ENCODE measurements at places on chromosomes 11 and 22.

GRCh38 chr11:103709371-103709770 lies 327.1 kb upstream of the DDI1 start:
- DNase-seq = no peak

DNA sequence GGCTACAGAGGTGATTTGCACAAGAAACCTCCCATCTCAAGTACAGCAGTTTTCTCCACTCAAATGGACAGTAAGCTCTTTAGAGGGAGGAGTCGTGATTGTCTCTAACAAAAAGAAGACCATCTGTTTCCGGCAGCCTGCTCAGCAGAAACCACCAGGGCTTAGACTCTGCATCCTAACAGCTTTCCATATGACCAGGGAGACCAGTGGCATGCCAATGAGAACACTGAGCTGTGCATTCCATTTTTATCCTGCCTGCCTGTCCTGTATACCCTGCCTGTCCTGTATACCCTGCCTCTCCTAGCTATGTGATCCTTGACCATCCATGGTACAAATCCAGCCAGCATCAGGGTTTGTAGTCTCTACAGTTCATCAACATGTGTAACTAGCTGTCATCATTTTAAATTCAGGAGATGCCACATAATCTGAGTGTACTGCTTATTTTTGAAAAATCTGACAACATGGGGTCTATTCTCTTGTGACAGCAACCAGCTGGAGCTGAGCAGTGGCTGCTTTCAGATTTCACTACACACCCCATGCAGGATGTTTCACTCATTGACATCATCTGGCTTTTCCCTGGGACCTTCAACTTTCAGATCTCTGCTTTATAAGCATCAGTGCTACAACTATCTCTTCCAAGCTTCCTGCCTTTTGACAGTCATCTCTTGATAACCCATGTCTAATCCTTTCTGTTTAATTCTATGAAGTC lies 50.5 kb upstream of the POU2AF2 start:
- DNase-seq = no peak

DNA sequence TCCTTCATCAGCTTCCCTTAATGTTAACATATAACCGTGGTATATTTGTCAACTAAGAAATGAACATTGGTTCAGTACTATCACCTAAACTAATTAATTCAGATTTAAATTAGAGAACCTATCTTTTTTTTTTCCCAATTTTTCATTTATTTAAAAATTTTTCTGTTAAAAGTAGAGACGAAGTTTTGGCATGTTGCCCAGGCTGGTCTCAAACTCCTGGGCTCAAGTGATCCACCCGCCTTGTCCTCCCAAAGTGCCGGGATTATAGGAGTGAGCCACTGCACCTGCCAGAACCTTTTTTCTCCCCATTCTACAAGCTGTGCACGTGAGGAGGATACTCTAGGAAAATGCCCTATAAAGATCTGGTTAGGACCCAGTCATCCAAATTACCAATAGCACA lies 3.6 kb downstream of the EI24 start:
- DNase-seq = no peak

DNA sequence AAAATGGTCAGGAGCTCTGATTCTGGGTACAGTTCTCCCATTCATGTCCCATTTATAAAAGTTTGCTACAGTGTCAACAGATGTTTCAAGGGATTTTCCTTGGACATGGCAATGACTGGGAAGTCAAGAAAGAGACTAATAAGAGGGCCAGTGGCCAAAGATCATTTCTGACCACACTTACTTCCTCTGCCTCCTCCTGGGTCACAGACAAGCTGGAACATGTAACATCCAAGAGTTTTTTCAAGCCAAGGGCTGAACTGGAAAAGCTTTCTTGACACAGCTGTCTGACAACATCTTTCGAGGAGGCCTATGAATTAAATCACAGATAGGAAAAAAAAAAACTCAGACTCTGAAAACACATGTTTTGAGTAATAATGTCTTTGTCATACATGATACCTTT lies 8.7 kb downstream of the COMMD9 start:
- no peak for DNase-seq

DNA sequence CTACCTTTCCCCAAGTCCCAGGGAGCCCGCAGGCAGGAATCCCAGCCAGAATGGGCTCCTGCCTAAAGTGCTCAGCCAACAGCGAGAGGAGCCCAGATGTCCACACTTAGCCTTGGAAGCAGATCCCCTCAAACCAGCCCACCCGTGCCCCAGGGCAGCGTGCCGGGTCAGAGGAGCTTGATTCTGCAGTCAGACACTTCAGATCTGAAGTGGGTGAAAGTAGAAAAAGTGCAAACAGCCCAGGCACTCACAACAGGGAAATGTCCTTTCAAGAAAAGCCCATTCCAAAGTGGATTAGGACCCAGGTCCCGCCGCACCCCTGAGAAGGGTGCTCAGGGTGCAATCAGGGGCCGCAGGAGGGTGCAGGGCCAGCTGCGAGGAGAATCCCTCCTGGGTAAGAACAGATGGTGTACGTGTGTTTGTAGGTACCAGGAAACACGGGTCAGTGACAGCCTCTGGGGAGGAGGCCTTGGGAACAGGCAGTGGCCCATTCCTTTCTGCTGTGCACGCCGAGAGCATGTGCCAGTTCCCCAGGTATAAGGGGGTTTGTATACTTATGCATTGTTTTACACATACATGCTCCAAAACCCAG lies 17.7 kb downstream of the ELFN2 start:
- no peak for DNase-seq

DNA sequence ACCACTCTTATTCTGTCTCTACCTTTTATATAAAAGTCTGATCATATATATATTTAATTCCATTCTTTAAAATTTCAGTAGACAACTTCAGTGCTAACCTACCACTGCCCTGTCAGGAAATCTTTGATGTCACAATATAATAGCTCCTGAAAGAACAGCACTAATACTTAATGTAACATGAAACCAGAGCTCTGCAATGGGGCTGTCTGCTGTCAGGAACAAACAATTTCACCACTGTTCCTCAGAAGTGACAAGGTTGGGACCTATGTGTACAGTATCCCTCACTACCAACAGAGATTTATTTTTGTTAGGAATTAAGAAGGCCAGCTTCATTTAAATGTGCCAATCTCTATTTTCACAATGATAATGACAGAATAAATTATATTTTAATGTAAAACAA lies 165.5 kb upstream of the C11orf58 start:
- no peak for DNase-seq

DNA sequence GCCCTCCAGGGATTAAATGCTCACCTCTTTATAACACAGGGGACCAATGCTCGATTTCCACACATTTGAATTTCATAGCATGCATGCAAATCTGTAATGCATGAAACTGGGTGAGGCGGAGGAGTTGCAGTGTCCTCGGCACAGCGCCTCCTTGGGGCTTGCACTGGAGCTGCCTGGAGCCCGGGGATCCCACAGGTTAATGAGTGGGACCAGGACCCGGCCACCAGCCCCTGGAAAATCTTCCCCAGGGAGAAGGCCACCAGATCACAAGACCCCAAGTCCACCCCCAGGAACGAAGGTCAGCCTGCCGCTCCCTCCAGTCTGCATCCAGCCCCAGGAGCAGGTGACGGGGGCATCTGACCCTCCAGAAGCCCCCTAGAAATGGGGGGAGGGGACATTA lies 119.1 kb downstream of the MN1 start:
- no peak for DNase-seq

DNA sequence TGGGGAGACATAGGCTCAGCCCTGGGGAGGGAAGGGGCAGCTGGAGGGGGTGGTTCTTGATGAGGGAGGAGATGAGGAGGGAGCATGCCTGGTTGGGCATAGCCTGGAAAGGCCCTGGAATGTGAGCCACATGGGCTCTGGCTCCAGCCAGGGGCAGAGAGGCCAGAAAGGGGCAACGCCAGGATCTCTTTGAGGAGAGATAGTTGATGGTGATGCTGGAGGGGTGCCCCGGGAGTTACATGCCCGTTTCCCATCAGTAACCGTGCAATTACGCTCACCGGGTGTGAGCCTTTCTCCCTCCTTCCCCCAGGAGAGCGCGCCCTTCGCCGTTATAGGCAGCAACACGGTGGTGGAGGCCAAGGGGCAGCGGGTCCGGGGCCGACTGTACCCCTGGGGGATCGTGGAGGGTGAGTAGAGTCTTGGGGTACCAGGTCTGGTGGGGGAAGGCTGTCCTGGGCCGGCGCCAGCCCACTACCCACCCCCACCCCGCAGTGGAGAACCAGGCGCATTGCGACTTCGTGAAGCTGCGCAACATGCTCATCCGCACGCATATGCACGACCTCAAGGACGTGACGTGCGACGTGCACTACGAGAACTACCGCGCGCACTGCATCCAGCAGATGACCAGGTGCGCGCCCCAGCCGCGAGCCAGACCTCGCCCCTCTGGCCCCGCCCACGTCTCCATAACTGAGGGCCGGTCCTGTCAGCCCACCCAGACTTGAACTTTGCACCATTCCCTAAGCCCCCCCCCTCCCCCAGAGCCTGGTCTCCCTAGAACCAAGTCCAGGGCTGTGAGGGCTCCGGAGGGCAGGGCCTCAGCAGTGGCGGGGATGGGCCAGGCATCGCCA lies 1.8 kb upstream of the GP1BB start:
- DNase-seq = no peak

DNA sequence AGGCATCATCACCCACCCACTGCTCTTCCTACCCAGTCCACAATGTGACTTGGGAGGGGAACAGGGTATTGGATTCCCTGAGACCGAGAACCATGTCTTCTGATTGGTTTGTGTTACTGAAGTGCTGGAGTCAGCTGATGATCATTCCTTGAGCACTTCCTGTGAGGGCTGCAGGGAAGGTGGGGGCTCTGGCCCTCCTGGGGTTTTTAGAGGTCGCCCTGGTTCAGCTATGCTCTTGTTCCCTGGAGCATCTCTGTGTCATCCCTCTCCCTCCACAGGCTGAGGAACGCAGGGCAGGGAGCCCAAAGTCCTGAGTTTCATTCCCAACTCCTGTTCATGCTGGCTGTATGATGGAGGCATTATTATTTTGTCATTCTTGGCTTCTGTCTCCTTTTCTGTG lies 6.7 kb downstream of the ZC3H7B start:
- DNase-seq = no peak

DNA sequence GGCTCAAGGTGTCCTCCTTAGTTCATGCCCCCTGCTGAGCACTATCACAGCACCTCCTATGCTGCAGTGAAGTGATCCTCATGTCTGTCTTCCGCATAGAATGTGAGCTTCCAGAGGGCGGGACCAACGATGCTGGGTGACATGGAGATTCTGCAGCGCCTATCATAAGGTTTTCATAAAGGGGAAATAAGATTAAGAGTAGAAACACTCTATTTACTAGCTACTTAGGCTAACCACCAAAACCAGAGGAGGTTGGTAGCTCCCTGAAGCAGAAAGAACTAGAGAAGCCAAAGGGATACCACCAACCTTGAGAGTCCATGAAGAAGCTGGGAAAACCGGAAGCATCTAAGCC lies 39.3 kb upstream of the POU2AF1 start:
- DNase-seq = no peak

DNA sequence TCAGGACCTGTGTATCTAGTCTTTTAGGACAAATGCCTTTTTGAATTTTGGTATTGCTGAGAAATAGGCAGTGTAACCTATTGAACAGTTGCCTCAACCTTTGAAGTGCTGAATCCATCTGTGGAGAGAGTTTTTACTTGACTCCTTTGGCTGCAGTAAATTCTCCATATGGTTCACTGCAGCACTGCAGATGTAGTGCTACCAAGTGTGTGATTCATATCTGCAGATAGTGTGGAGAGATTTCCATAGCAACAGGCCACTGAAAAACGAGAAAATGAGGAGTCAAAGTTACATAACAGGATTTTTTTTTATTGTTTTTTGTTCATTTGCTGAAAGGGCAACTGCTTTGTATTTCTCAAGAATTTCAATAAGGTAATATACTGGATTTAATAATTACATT lies 356.1 kb downstream of the RAB38 start:
- no peak for DNase-seq

DNA sequence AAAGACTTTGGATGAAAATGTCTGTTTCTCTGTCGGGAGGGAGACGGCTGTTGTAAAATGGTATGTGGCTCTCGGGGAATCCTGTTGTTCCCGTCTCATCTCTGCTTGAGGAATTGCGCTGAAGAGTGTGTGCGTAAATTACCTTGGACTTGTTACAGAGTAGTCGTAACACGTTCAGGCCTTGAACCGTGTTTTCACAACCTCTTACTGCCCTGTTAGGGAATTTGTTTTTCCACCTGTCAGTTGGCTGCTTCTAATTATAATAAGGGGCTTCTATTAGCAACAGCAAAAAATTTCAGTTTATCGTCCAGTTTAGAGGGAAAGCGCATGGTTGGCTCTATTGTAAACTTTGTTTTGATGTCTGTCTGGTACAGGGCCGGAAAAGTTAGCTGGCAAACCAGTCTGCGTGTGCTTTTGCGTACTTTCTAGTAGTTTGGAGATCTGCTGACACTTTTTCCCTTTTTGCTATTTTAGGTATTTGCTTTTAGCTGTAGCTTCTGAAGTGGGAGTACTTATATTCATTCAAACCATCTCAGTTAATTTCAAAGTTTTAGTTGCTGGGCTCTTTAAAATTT lies 1.5 kb downstream of the HIPK3 start:
- no peak for DNase-seq

Measured in stimulated activated CD4-positive, alpha-beta T cell treated with anti-CD3 and anti-CD28 coated beads, Interleukin-12 subunit alpha, Interleukin-12 subunit beta, amount 100 ng/mL, for 24 hours (primary cell).